Jurkat, Clone E6-1 (cell line): ENCODE measurements at places on chromosomes 12 and 14.

- no peak for DNase-seq
Measured at GRCh38 chr12:113468365-113469223, 3.1 kb downstream of the LHX5 start.

DNA sequence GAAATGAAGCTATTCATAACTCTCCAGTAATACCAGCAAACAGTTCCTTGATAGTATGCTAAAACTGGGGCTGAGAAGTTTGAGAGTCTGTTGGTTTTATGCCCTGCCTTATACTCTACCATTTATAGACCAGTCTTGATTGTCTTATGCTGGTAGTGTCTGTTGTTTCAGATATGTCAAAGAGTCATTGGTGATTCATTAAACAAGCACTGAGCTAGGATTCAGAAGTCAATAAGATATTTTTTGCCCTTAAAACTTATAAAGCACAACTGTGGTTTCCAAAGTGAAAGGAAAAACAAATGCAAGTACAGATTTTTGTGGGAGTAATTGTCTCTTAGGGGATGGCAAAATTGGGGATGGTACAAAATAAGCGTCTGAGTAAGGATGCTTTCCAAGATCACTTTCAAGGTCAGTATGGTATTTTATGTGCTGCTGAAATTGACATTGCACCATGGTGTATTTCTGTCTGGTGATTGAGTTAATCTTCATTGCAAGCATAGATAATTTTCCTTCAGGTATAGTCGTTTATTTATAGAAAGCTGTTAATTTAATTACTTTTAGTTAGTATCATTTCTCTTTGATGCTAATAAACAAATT, 289.5 kb upstream of the E2F7 start:
- no peak for DNase-seq

DNA sequence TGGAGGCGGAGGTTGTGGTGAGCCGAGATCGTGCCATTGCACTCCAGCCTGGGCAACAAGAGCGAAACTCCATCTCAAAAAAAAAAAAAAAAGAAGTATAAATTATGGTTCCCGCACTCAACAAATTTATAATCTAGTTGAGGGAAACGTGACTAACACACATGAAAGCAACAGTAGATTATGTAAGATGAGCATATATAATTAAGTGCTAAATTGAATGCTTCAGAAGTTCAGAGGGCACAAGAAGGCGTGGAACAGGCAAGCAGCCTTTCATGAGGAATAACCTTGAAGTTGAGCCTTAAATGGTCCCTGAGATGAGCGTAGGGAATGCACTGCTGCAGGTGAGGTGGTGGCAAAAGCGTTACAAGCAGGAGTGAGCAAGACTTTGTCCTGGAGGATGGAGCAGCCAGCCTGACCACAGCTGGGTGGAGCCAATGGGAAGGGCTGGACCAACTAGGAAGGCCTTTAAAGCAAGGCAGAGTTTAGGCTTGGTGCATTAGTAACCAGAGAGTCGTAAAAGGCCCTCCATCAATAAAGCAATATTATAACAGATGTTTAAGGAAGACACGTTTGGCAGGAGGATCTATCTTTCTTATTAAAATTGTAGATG, 30.6 kb upstream of the TUBA1A start:
- no peak for DNase-seq

GRCh38 chr12:119686776-119687175, 18.8 kb downstream of the PRKAB1 start:
- DNase-seq, result no peak

GRCh38 chr14:51004352-51004800, 60.1 kb upstream of the PYGL start:
- DNase-seq, result no peak

- DNase-seq, result no peak
Measured at GRCh38 chr12:1833596-1834028, 13.2 kb downstream of the LRTM2 start.
